Activated CD8-positive, alpha-beta memory T cell treated with anti-CD3 and anti-CD28 coated beads for 1 hour (primary cell): ENCODE measurements at places on chromosomes 3 and 15.
A peak's percentile ranks its signal among the peaks of the same experiment; 100 is the strongest.

GRCh38 chr3:55166576-55167555 lies 239.0 kb upstream of the LRTM1 start:
- no peak for DNase-seq

- DNase-seq: no peak
Observed at GRCh38 chr3:125654526-125654925, 59.2 kb upstream of the OSBPL11 start.

GRCh38 chr3:129593595-129594339 lies 12.7 kb downstream of the PLXND1 start:
- no peak for DNase-seq

GRCh38 chr3:126372413-126373145 lies 15.4 kb upstream of the KLF15 start:
- DNase-seq: no peak

DNA sequence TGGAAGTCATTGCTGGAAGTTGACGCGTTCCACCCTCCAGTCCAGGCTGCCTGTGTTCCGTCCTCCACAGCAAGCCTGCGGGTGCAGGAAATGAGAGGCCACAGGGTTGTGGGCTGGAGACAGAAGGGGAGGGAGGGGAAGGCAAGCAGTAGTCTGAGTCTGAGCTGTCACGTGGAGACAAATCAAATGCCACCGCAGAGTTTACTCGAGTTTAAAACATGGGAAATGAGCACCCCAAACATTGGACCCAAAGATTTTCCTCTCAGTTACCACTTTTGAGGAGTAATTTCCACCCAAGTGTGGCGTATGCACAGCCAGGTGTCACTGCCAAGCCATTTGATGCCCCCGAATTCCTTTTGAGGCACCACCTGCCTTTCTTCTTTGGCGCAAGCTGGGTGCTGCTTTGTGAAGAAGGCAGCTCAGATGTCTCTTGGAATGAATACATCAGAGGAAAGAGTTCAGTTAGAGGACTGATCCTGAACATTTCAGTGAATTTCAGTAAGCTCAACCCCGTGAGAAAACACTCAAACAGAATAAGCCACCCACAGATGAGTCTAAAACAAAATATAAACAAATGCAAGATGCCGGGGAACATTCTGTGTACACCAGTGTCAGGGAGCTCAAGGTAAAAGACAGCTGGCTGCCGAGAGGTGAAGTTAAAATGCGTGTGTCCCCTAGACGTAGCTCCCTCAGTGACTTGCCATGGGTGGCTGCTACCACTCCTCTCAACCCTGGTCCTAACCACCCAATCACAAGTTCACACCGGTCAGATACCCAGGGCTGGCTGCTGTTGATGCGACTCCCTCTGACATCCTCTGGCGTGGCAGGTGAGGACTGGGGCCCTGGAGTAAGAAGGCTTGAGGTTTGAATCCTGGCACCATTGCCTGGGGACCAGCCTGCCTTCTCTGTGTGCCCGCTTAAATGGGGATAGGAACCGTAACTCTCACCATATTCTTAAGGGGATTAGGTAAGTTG lies 203.8 kb downstream of the UACA start:
- DNase-seq: peak; percentile 22

- DNase-seq: no peak
Observed at GRCh38 chr3:56983427-56983826, 77.0 kb upstream of the SPATA12 start.

DNA sequence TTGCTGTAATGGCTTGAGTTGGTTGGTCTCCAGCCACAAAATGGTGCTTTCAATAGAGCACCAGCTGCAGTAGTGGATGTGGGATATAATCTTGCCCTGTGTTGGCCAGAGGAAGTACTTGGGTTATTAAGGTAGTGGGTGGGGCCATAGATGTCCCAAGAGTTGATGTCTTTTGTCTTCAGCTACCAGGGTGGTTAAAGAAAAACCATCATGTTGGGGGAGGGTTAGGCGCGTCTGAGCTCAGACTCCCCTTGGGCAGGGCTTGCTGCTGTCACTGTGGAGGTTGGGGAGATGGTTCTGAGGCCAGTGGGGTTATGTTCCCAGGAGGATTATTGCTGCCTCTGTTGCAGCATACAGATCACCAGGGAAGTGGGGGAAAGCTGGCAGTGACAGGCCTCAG lies 46.9 kb upstream of the GADL1 start:
- no peak for DNase-seq

DNA sequence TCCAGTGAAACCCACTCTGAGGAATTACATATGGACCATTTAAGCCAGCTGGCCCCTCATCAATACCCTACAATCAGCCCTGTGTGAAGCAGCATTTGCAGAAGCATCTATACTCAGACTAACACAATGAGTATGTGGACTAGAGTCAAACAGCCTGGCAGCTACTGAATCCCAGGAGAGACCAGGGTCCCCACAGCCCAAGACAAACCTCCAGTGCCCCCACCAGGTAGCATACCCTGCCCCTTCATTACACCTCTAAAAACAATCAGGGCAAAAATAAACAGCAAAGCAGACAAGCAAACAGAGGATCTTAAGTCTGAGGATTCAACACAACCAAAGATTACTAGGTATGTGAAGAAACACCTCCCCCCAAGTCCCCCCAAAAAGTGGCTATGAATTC lies 157.4 kb downstream of the LEKR1 start:
- no peak for DNase-seq

- DNase-seq: no peak
Observed at GRCh38 chr3:30790150-30790549, 104.3 kb downstream of the GADL1 start.

DNA sequence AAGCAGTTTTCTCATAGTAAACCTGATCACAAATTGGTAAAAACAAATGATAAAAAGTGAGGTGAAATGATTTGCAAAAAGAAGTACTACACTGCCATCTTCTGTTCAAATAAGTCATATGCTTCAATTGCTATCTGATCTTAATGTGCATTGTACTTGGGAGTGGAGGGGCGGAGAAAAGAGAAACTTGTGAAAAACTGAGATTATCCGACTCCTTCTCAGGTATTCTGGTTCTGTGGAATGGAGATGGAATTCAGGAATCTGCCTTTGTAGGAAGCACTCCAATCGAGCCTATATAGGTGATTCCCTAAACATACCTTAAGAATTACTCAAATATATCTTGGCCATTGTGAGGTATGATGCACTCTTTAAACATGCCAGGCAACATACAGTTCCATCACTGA lies 180.6 kb downstream of the CHL1 start:
- no peak for DNase-seq

DNA sequence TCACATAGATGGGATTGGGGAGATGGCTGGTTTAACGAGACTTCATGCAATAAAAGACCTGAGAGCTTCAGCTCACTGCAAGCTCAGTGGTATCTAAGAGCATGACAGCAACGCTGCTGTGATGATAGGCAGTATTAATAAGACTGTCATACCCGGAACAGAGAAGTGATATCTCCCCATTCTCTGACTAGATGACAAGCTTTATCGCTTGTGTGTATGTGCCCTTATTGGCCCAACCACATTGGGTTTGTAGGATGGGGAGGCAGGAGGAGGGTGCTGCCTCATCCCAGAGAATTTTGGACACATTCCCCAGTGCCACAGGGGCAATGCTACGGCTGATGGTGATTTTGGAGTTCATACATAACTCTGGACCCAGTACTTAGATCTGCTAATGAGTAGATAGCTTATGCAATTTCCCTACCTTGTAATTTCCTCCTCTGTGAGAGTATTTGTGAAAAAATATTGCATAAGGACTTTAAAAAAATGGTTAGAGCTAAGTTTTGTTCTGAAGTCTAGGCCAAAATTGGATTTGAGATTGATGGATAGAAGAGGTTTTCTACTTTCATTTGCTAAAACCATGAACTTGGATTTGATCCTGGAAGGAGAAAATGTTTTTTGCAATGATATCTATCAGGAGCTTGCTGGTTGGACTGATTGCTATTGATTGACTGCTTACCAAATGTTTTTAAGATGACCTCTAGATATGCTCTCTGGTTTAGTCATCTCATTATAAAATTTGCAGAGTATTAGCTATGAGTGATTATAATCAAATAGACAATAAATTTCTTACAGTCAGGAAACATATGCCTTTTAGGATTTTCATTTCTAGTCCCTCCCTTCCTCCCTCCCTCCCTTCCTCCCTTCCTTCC lies 14.0 kb upstream of the TMEM212 start:
- no peak for DNase-seq

DNA sequence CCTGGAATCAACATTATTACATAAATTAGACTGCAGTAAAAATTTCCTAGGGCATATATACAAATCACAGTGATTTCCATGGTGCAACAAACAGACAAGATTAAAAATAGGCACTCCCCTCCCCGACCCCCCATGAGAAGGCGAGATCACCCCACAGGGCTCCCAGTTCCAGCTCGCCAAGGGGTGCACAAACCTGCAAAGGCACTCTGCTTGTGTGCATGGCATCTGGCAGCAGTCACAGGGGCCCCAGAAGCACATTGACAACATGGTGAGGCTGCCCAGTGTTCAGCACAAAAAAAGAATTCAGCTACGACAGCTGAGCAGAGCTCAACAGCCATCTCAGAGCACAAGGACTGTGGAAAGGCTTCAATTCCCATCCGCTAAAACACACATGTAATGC lies 19.2 kb upstream of the CERS3 start:
- DNase-seq: no peak

- no peak for DNase-seq
Observed at GRCh38 chr3:40971191-40972168, 227.8 kb upstream of the CTNNB1 start.

GRCh38 chr3:155690921-155691320 lies 54.0 kb downstream of the PLCH1 start:
- no peak for DNase-seq

DNA sequence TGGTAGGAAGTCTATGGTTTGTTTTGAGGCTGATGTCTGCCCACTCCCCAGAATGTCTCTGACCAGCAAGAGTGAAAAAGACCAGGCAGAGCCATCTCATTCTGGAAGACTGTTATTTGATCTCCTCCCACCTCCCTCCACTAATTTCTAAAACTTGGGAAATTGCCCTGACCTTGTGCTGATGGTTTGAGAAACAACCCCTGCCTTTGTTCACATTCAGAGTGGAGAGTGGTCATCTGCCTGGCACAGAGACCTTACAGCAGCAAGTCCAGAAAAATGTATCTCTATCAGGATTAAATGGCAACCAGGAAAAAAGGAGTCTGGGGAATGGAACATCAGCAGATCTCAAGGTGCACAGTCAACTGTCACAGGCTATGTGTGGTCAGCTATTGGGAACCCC lies 25.7 kb downstream of the SPATA12 start:
- no peak for DNase-seq

DNA sequence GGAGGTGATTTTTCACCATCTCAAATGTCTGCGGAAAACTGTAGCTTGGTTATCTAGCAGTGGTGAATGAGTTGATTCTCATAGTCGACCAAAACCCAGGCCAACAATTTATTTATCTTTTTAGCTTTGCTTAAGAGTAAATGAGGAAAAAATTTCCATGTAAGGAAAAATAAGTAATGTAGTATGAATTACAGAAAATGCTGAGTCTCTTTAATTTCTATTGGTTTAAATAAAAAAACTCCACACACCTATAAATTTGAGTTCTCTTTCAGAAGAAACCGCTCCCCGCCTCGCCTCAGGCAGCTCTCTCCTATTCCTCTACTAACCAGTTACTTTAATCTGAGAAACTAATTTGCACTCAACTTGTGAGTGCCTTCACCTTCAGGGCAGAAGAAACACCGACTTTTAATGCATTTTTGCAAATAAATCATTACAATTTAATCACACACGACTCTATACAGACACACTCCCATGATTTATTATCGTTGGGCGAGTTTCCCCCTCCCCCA lies 540 bp upstream of the RSRC1 start:
- DNase-seq: no peak

DNA sequence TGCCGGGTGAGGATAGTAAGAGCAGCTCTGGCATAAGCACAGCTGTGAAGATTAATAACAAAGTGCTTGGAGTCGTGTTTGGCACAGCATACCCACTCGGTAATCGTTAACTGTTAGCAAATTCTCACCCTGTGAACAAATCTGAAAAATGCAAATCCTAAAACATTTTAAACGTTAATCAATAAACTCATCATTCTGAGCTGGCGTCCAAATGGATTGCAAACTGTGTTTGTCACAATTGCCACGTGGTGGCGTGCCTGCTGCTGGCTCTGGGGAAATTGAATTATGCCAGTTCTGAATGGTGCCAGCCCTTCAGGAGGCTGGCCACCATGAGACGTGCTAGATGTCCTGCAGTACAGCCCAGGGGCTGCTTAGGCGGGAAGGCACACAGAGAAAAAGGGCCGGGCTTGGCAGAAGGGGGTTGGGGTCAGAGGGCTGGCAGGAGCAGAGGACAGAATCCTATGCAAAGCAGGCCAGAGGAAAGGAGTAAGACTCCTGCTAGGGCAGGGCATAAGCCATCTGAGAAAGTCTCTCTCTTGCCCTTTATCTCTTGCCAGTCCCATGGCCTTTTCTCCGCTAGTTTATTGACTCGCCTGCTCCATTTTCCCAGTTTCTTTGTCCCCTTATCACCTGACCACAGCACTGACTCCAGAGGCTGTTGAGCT lies 22.1 kb upstream of the POLG start:
- no peak for DNase-seq

- DNase-seq: no peak
Observed at GRCh38 chr3:118675305-118675704, 359.3 kb downstream of the IGSF11 start.

- DNase-seq: no peak
Observed at GRCh38 chr3:55491296-55491816, 4.2 kb upstream of the WNT5A start.

GRCh38 chr15:76206325-76206976 lies 104.8 kb downstream of the ETFA start:
- no peak for DNase-seq

GRCh38 chr3:195058336-195059005 lies 212.5 kb downstream of the XXYLT1 start:
- DNase-seq: no peak

DNA sequence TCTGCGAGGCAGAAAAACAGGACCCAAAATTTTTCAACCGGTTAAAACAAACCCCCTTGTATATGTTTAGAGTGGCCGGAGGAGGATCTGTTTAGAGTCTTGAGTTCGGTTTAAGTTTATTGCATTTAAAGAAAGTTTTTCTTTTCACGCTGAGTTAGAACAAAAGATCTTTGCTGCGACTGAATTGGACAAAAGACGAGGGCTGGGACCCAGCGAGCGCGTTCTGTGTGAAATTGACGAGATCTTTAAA lies 9.8 kb downstream of the NR2F2 start:
- DNase-seq: no peak

- no peak for DNase-seq
Observed at GRCh38 chr15:89395996-89396395, 61.4 kb upstream of the POLG start.

GRCh38 chr3:11495948-11496557 lies 147.7 kb downstream of the VGLL4 start:
- DNase-seq: no peak

- DNase-seq: no peak
Observed at GRCh38 chr3:38834110-38834509, 18.1 kb upstream of the SCN10A start.

DNA sequence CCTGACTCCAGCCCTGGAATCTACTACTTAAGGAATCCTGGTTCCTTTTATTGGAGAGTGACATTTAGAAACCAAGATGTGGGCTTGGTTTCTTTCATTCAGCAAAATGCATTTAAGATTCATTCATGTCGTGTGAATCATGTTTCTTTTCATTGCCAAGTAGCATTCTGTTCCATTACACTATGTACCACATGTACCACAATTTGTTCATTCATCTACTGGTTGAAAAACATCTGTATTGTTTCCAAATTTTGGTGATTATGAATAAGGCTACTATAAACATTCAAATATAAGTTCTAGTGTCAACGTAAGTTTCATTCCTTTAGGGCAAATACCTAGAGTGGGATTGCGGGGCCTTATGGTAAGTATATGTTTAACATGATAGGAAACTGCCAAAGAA lies 264.2 kb downstream of the VPS13C start:
- no peak for DNase-seq

- DNase-seq: no peak
Observed at GRCh38 chr3:179526989-179527391, 35.7 kb upstream of the ACTL6A start.
